ENCODE measurements at places on chromosomes 1 and 21.

- no peak for DNase-seq
Observed at GRCh38 chr1:68270951-68271350, 38.6 kb upstream of the WLS start.

DNA sequence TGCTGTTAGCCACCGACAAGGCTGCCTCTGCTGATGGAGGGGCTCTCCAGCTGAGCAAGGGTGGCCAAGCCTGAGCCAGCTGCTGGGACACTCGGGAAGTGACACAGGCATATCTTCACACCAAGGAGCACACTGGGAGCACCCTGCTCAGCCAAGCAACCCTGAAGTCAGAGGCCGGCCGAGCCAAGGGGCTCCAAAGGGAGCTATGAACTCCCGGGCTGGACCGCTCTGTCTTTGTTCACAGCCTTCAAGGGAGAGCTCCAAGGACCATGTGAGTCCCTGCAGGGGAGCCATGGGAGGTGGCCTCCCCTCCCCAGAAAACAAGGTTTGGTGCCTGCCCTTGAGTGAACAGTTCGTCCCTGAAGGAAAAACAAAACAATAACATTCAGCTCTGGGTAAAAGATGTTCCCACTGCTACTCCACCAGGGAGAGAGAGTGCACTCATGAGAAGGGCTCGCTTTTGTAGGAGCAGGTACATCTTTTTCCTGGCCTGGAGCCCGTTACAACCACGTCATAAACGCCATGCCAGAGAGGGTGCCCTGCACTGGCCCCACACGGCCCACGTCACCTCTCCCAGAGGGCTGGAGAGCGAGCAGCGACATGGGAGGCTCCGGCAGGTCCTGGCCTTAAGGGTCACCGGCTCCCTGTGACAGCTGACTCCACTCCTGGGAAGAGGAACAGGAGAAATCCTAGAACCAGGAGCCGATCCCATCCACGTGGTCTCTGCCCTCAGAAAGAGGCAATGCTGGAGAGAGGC, 56.3 kb upstream of the SLC25A33 start:
- no peak for DNase-seq

- DNase-seq = no peak
Observed at GRCh38 chr1:68085752-68086151, 35.3 kb upstream of the DIRAS3 start.

DNA sequence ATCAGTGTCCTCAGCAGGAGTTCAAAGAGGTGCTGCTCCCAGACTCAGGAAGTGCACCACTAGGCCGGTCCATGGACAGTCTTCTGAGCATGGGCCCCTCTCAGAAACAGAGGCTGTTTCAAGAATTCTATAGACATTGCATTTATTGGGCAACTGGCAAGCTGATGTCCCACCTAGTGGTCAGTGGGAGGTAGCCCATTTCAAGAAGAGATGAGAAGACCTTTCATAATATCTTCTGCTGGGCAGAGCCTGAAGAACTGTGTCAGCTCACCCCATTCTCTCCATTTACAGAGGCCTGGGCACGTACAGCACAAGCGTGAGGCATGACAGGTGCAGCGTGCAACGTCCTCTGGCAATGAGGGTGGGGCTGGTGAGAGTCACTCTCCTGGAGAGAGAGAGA, 216.0 kb downstream of the DYRK1A start:
- DNase-seq = no peak

- no peak for DNase-seq
Observed at GRCh38 chr1:205142102-205142469, 20.3 kb upstream of the RBBP5 start.

DNA sequence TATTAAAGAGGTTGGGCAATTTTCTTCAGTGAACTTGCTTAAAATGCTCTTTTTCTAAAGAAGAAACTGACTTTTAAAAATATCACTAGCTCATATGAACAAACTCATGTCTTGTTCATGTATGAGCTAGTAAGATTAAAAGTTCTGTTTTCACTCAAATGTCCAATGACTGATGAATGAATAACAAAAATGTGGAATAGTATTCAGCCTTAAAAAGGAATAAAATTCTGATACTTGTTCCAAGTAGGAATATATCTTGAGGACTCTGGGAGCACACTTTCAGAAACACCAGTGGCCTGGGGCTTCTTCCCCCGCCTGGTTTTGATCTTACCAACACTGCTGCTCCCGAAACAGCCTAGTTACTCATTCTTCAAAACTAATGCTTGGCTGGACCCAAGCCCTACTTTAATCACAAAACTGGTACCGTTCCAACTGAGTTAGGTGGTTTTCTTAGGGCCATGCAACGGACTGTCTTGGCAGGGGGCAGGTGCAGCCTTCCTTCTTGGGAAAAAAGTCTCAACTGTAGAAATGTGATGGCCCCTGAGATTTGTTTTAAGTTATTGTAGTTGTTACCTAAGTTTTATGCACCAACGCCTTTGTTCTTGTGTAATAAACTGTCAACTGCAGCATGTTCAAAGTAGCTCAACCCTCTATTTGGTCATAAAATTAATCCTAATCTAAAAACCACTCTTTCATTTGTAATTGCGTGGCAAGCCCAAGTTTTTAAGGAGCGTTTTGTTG, 116.0 kb downstream of the ETS2 start:
- DNase-seq = no peak

DNA sequence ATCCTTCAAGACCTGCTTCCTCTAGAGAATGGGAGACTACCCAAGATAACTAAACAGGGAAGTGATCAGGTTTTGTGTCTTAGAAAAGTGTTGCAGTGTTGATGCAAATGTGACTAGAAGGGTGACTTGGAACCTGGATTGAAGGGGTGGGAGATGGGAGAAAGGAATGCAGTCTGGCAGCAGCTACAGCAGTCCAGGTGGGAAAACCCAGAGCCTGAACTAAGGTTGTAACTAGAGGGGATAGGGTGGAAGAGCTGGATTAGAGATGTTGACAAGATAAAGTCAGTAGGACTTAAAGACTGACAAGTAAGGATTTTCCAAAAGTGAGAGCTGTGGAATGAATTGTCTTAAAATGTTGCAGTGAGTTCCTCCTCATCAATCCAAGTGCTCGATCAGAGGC, 7.1 kb upstream of the SHISA4 start:
- DNase-seq = no peak

DNA sequence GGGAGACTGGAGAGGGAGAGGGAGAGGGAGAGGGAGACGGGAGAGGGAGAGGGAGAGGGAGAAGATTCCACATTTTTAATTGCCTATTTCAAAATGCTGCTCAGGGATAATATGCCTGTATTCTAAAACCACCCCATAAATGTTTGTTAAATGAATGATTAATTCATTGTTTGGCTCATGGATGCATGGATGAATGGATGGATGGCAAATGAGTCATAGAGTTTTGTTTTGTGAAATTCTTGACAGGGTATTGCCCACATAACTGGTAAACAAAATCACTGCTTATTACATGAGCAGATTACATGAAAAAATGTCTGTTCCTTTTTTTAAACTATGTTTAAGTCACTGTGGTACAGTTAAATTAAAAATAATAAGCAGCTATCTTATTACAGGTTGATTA, 220.4 kb downstream of the ZP4 start:
- DNase-seq = no peak

GRCh38 chr1:229032375-229032774, 238.5 kb upstream of the RAB4A start:
- DNase-seq = no peak

DNA sequence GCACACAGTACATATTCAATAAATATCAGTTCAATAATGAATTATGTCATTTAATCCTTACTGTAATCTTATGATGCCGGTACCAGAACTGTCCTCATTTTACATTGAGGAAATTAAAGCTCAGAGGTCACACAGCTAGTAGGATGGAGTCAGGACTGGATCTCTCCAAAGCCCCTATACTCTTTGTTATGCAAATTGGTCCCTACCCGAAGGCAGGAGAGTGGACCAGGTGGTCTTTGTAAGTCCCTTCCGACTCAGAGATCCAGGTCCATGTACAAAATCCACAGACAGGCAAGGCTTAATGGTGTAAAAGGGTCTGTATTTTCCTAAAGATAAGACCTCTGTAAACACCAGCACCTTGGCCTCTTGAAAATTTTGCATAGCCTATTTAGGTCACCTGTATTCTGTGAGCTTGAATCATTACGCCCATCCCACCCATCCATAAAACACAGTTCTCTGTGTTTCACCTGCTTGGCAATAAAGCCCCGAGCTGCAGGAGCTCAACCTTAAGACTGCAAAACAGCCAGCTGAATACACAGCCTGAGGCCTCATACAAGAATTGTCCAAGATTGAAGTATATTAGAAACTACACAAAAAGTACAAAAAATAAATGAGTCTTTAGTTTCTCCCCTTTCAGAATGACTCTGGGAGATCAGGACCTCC, 41.7 kb downstream of the PLXNA2 start:
- DNase-seq = no peak

All from GM12891 (cell line).